Upper lobe of left lung (tissue), 6 donors: ENCODE measurements at places on chromosomes 3 and 15.

DNA sequence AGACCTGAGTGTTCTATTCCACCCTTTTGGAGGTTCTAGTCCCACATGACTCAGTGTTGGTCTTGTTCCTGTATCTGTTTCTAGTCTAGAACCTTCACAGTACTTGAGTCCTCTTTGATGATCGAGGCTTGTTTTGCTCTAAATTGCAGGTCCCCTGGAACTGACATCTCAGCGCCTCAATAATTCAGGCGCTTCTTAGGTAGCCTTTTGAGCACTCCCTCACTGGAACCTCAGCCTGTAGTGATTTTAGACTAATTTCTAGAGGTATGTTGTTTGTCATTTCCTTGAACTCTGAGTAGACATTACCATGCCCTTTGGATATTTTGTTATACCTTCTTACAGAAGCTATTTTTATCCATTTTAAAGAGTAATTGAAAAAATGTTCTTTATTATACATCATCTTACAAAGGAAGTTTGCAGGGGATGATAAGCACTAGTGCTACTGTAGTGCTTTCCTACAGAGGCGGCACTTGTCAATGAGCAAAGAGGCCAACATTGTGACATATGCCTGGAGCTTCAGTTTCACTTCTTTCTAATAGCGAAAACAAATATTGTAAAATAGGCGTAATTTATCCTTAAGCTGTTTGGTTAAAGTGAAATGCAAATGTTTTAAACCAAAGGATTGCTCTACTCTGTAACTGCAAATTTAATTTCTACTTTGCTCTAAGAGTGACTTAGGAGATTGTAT lies 75.7 kb downstream of the EFL1 start:
- DNase-seq, result no peak

GRCh38 chr3:74824366-74824765 lies 209.9 kb upstream of the CNTN3 start:
- DNase-seq, result no peak

- no peak for DNase-seq
Observed at GRCh38 chr3:118075873-118076272, 958.8 kb downstream of the IGSF11 start.

DNA sequence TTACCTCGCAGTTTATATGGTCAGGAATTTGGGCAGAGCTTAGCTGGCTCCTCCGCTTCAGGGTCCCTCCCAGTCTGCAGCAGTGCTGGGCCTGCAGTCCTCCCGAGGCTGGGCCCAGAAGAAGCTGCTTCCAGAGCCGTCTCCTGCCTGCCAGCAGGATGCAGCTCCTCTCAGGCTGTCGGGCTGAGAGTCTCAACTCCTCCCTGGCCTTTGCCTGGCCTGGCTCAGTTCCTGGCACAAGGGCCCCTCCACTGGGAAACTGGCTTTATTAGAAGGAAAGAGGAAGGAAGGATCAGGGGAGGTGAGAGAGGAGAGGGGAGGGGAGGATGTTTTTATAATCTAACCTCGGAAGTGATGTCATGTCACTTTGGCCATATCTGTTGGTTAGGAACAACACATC lies 72.8 kb downstream of the GABRG3 start:
- DNase-seq, result no peak

DNA sequence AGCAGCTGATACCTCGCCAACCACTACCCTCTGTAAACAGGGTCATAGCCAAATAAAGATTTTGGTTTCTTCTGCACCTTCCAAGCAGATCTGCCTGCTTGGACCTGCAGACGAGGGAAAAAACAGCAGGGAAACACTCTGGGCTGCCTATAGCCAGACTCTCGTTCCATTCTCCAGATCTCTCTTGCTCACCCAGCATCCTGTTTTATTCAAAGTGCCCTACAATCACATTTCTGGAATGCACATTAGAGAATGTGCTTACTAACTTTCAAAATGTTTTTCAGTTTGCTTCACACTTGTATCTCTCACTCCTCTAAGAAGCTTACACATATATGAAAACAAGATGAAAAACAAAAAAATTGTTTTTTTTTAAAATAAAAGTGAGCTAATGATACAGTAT lies 71.4 kb downstream of the MLH1 start:
- DNase-seq, result no peak

DNA sequence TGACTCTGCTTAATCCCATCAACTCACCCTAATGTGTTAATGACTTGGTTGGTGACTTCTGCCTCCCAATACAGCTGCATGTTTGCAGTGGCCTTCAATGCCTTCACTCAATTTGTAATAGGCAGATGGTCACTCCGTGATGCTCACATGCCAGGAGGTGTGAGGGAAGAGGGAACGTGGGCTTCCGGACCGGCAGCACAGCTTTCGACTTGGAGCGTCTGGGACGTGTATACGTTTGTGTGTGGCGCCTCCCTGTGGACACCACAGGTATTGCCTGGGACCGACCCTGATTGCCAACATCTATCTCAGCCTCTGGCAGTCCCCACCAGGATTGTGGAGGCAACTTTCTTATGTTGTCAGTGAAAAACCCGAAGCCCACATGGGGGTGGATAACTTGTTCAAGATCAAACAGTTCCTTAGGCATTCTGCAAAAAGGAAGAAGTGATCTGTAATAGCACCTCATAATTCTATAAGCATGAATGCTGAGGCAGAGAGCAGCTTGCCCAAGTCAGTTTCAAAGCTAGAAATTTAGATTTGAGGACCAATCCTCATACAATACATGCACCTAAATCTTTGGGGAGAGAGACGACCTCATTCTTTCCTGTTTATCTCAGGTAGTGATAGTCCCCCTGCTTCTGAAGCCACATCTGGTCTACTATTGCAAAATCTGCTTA lies 16.9 kb downstream of the MRPL46 start:
- no peak for DNase-seq

GRCh38 chr15:78999636-79000035 lies 54.8 kb upstream of the CTSH start:
- DNase-seq, result peak; percentile 41

DNA sequence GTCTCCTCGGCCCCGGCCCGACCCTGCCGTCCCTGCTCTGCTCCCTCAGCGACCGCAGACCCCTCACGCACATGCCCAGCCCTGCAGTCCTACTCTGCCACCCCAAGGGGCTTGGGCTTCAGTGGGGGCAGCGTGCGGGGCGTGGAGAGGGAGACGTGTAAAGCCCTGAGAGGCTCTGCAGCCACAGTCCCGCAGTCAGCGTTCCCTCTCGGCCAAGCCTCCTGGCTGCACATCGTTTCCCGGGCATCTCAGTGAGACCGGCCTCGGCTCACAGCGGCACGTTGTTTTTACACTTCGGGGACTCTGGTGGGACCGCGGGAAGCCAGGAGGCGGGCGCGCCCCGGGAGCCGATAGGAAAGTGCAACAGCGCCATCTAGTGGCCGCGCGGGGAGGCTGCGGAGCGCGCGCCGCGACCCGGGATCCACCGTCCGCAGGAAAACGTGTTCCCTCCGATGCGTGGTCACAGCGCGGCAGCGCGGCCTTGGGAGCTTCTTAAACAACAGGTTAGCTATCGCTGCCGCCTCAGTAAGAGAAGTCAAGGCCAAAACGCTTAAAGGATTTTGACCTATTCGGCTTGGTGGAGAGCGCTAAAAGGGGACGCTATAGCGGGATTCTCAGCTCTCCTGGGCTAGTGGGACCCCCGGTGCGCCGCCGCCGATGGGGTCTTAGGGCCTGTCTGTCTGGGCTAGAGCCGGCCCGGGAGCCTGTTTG lies 226.8 kb upstream of the IGF1R start:
- DNase-seq, result peak; percentile 54

GRCh38 chr15:45134682-45135604 lies 5.1 kb downstream of the DUOX1 start:
- DNase-seq, result peak; percentile 86

- DNase-seq, result no peak
Observed at GRCh38 chr15:41919201-41919820, 25.5 kb upstream of the SPTBN5 start.

GRCh38 chr15:76139368-76140073 lies 79.7 kb downstream of the TMEM266 start:
- peak; percentile 66 for DNase-seq

GRCh38 chr15:70351941-70352774 lies 254.4 kb upstream of the TLE3 start:
- DNase-seq, result no peak

- DNase-seq, result peak; percentile 73
Observed at GRCh38 chr15:33226559-33227181, 32.2 kb upstream of the FMN1 start.

- DNase-seq, result peak; percentile 29
Observed at GRCh38 chr3:64667138-64667537, 20.7 kb downstream of the ADAMTS9 start.

DNA sequence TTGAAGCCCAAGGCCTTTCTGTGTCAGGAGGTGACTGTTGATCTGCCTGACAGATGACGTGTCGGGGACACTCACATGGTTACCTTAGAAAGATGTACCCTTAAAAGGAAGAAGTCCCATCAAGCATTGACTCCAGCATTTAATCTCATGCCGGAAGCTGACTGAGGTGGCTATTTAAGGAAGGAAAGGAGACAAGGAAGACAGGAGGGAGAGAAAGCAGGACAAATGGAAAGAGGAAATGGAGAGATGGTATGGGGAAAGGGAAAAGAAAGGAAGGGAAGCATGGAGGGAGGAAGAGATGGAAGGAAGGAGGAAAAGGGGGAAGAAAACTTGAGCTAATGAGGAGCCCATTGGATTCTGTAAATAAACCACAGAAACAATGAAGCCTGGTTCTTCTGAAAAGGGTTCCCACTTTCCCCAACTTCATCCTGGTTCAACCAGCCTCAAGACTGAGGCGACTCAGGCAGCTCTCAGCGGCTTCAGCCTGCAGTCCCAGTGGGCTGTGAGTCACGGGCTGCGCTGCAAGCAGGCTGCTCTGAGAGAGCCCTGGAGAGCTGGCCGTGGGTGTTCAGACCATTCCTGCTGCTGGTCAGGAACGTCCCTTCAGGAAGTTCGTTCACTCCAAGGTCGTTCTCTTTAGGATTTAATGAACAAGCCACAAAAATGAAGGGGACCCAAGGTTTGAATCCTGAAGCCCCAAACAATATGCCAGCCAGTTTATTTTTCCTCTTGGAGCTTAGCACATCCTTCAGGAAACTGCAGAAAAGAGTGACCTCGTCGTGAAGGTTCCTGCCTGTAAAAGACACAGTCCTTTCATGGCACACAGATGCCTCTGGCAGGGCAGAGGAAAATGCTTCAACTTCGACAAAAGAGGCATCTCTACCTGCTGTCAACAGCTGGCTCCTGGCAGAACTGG lies 69.6 kb upstream of the THBS1 start:
- DNase-seq, result peak; percentile 51

DNA sequence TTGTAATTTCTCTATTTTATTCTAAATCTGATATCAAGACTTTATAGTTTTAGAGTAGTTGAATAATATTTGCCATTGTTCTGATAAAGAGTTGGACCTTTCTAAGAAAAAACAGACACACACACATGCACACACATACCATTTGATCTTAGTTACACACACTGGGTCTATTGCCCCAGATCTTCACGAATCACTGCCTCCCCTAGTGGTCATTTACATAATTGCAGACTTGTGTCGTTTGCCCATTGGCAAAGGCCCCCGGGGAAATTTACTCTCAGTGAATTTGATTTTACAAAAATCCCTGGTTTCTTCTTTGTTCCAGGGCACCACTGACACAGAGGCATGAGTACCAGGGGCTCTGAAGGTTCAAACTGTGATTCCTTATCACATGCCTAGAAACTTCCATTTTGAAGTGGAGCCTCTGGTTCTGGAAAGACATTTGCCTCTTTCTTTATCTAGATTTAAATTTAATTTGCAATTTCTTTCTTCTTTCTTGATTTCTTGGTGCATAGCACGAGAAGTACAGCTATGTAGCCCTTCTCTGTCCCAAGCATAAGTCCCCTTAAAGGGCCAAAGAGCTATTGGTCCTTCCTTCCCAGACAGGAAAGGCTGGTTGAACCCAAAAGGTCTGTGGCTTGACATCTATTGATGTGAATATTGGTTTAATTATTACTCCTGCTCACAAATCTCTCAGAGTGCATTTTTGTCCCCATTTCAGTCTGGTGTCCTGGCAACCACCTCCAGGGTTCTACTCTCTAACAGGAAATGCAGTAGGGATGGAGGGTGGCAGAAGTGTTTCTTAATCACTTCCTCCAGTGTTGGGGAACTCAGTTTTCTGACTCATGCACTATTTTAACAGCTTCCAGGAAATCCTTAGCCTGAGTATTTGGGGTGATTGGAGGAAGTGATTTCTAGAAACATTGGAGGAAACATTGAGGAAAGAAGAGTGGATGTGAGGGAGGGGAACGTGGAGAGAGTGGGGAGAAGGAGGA lies 32.4 kb upstream of the SLC6A11 start:
- DNase-seq, result no peak

- DNase-seq, result no peak
Observed at GRCh38 chr3:7385635-7386034, 524.7 kb downstream of the GRM7 start.

DNA sequence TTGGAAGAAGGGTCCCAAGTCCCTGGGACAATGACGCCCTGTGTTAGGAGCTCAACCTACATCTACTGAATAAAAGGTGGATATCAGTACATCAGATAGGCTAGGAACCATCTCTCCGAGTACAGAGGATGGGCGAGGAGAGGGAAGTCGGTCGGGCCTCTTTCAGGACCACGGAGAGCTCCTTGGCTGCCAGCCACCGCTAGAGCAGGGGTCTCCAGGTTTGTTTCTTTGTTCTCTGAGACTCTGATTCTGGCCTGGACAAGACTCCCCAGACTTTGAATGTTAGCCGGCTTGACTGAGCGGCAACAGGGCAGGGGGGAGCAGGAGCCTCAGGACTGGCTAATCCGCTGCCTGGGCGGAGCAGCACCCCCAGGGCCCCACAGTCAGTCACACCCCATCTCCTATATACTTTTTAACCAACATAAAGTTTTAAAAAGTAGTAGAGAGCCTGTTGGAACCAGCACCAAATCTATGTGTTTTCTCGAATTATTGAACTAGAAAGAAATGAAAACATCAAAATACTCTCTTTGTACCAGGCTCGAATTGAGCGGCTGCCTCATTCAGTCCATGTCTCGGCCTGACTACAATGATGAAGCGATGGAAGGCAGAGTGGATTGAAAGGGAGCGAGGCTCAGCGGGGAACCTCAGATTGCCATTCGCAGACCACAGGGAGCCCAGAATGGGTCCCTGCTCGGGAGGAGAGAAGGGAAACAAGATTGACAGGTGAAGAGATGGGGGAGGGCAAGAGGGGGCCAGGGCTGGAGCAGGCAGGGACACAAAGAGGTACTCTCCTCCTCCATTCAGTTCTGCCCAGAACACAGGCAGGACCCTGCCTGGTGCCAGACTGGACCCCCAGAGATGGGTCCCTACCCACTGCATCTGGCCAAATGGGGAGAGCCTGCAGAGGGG lies 131.6 kb downstream of the TPRA1 start:
- DNase-seq, result no peak

GRCh38 chr3:78994174-78995027 lies 773.4 kb downstream of the ROBO1 start:
- no peak for DNase-seq

DNA sequence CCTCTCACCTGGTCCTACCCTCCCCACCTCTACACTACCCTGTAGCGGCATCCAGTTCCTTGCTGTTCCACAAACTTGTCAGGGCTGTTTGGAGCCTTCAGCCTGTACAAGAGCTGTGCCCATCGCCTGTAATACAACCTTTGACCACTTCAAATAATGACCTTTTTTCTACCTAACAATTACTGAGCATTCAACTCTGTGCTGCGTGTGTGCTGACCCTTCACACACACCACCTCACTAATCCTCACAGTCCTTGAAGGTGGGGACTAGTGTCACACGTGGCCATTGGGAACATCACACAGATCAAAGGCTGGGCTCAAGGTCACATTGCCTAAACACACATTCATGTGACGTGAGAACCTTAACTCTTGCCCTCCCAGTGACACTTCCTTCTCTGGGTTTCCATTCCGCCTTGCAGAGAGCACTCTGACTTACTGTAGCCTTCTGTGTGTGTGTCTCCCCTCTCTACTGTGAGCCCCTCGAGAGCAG lies 3.1 kb downstream of the C3orf20 start:
- no peak for DNase-seq
